ENCODE measurements at places on chromosomes 1 and 21. TPM values are rescaled to one million over a fixed set of nuclear protein-coding genes. Genes with fewer than 3 reads are reported as not detected.

Gene ANXA9
- 0.19 TPM for polyA plus RNA-seq

Gene ZNF593OS
- not detected for polyA plus RNA-seq

Gene LHX4
- not detected for polyA plus RNA-seq

Gene CLEC20A
- polyA plus RNA-seq = not detected

Gene KRTAP19-1
- not detected for polyA plus RNA-seq

DNA sequence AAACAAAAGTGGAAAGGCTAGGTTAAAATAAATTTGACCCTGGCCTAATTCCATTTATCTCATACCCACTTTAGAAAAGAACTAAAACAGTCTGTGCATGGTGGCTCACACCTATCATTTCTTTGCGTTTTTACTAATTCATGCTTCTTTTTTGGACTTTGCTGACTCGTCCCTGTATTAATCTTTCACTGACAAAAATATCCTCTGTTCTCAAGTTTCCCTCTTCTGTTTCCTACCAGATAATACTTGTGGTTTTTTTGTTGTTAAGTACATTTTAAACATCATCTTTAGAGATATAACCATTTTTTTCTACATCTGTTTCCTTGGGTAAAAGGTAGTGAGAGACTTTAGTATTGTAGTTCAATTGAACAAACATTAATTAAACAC lies 11.5 kb downstream of the CNST start:
- DNase-seq = no peak

DNA sequence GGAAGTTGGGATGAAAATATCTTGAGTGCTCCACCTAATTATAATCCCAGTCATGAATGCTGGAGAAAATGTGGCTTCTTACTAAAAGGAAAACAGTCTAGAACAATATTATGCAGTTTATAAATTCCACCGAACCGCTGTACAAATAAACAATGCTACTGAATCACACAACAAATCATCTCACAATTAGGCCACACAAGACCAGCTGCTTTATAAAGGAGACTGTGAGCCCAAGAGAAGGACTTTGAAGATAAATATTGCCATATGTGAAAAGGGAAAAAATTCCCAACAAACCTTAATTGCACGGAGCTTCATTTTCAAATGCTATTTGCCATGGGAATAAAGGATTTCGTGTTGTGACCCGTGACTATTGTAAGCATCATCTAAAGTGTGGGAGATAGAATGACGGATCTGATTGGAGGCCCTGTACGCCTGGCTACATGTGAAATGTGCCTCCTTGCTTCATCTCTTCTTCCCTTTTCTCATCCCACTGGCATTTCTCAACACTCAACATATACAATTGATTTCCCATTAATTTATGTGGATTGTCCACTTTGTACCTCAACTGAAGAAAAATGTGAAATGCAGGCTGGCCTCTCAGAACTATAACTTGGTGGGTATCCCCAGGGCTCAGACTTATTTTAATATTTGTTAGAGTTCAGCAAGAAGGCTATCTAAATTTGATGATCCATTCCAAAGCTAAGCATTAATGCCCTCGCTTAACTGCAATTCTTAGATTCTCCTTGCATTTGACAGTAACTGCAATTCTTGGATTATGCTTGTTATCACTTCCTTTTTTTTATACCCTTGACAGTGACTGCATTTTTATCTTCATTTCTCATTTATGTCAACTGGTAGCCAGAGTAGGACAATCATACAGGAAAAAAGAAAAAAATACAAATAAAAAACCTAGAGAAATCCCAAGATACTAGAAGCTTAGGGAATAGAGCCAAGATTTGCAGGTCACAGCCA lies 122.3 kb downstream of the TGFB2 start:
- no peak for DNase-seq

GRCh38 chr1:3042481-3042880 lies 21.2 kb downstream of the ACTRT2 start:
- DNase-seq = no peak

- no peak for DNase-seq
These were observed 100.3 kb upstream of the C1orf87 start for GRCh38 chr1:60173729-60174505.

GRCh38 chr21:20949884-20950283 lies 48.3 kb upstream of the NCAM2 start:
- DNase-seq = no peak
